EL (cell line): ENCODE measurements at places on chromosomes 7 and 10.

GRCh38 chr10:89665302-89665701 is 20.3 kb upstream of the PANK1 start:
- DNase-seq: no peak

DNA sequence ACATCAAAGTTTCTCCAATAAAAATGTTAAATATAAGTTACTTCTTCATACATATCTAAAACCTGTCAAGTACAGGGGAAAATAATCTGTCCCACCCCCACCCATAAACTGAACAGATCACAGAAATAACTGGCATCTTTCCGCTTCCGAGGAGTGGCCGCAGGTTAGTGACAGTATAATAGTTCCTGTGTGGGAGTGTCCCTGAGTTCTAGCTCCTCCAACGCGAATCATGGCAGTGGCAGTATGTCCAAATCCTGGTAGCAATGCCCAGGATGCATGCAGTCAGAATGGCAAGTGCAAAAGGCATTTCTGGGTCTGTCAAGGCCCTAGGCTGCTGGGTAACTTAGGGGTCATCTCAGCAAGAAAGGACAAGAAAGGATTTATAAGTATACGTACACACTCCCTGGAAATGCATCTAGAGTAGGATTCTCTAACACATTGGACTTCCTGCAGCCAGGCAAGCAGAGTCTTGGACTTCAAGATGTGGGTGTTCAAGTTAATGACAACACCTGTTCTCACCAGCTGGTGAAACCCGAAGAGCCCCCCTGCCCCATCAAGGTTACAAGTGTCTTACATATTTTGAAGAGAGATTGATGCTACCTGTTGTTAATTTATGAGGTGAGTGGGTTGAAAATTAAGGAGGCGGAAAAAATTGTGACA is 94.4 kb upstream of the COL1A2 start:
- DNase-seq: peak; percentile 31

GRCh38 chr7:144975882-144976281 is 140.0 kb upstream of the TPK1 start:
- DNase-seq: no peak

- peak; percentile 87 for DNase-seq
Observed at GRCh38 chr10:3248526-3249306, 76.1 kb upstream of the PITRM1 start.

GRCh38 chr7:45163692-45164052 is 6.1 kb downstream of the RAMP3 start:
- DNase-seq: no peak

GRCh38 chr7:1883031-1883761 is 213.1 kb downstream of the ELFN1 start:
- DNase-seq: peak; percentile 98

DNA sequence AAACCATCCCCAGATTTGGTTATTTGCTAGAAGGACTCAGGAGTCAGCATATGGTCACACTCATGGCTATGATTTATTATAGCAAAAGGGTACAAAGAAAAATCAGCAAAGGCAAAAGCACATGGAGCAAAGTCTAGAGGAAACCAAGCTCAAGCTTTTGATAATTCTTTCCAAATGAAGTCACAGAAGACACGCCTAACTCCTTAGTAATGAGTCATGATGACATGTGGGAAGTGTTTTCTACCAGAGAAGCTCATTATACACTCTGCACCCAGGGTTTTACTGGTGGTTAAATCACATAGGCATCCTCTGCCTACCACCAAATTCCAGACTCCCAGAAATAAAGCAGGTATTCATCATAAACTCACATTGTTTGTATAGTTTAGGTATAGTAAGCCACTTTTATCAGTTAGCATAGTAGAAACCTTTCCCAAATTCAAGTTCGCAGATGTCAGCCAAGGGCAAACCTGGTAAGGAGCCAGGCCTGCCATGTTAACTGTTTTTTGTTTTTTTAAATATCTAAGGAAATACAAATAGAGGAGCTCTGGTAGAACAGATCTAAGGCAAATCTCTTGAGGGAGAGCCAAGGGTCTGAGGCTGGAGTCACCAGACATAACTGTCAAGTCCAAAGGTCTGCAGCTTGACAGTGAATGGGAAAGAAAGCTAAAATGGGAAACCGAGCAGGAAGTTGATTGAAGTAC is 15.4 kb upstream of the HIBADH start:
- DNase-seq: peak; percentile 97

- DNase-seq: peak; percentile 54
Observed at GRCh38 chr7:142496545-142496991, 238.7 kb upstream of the PRSS58 start.

- no peak for DNase-seq
Observed at GRCh38 chr10:56771343-56771742, 410.3 kb upstream of the ZWINT start.

GRCh38 chr10:122232769-122233168 is 38.3 kb upstream of the BTBD16 start:
- DNase-seq: no peak

DNA sequence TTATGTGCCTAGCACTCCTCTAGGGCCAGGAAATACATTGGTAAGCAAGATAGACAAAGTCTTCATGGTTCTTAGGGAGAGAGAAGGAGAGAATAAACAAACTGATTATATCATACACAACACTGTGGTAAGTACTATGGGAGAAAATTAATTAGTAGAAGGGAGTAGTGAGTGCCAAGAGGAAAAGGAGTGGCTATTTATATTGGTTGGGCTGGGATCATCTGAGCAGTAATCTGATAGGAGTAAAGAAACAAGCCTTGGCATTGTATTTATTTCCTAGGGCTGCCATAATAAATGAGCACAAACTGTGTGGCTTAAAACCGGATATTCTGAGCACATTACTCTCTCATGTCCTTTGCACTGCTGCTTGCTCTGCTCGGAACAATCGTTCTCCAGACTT is 158.1 kb upstream of the PHF14 start:
- no peak for DNase-seq

- DNase-seq: no peak
Observed at GRCh38 chr7:90613088-90613498, 17.0 kb downstream of the CDK14 start.

DNA sequence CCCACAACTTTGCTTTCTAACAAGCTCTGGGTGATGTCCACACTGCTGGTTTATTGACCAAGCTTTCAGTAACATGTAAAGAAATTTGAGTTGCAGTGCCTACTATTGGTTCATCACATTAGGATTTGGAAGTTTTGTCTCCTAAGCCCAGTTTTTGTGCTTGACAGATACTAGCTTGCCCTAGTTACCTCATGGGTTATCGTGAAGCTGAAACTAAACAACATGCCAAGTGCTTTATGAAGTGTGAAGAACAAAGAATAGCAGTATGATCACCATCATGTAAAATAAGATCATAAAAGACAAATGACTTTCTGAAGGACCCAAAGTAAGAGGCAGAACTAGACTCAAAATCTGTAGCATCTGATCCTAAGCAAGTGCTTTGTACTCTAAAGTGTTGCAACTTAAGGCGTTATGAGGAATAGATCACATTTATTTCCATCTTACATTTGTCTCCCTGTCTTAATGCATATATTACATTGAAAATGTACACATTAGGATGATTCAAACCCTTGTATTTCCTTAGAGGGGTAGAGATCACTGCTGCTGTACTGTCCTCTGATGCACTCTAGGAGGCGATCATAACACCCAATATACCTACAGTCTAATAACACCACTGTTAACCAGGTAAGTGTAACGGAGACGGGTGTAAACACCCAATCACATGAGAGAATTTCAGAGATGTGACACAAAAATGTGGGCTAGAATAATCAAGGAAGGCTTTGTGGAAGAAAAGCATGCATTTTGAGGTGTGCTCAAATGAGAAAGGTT is 71.3 kb downstream of the NRCAM start:
- no peak for DNase-seq

GRCh38 chr7:128679920-128680319 is 7.8 kb downstream of the GARIN1A start:
- DNase-seq: no peak

GRCh38 chr10:116664631-116665030 is 43.9 kb downstream of the PNLIPRP2 start:
- no peak for DNase-seq

DNA sequence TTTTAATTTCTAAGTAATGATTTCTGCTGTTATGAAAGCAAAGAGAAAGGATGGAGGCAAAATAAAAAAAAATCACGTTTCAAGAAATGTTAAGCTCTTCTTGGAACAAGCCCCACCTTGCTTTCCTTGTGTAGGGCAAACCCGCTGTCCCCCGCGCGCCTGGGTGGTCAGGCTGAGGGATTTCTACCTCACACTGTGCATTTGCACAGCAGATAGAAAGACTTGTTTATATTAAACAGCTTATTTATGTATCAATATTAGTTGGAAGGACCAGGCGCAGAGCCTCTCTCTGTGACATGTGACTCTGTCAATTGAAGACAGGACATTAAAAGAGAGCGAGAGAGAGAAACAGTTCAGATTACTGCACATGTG is 2.4 kb downstream of the ADRB1 start:
- no peak for DNase-seq

- DNase-seq: no peak
Observed at GRCh38 chr7:158280448-158281144, 307.0 kb downstream of the PTPRN2 start.

DNA sequence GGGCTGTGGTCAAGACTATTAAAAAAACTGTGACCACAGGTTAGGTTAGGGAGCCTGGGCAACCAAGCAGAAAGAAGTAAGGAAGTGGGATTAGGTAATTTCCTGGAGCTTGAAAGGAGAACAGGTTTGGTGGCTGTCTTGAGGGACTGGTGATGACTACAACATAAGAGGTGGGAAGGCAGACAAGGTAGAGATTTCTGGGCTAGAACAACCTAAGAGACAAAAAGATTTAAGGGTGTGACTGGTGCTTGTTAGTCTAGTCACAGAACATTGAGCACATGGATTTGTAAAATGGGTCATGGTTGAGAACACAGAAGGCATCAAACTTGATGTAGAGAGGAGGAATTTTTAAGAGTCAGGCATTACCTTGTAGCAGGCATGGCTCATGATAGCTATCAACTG is 123.7 kb upstream of the ASAH2 start:
- DNase-seq: no peak

DNA sequence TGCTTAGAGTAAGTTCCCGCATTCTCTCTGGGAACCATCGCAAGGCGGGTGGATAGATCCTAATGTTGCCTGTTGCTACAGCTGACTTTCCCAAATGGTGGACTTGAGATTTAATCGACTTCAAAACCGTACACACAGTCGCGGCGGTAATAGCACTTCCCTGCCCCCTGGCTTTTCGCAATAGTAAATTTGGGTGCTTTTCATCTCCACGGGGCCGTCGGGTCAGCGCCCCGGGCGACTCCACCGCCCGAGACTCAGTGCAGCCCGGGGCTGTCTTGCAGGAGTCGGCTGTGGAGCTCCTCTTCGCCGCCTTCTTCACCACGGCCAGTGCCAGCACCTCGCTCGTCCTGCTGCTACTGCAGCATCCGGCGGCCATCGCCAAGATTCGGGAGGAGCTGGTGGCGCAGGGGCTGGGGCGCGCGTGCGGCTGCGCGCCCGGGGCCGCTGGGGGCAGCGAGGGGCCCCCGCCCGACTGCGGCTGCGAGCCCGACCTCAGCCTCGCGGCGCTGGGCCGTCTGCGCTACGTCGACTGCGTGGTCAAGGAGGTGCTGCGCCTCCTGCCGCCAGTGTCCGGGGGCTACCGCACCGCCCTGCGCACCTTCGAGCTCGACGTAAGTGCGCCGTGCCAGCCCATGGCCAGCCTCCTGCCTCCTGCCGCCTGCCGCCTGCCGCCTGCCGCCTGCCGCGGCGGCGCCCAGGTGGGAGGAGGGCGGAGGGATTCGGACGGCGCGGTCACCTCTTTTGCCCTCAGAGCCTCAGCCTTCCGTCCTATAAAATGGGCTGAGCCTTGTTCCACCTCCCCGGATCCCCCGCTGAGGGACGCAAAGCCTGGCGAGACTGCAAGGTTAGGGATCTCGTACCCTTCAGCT is 5.3 kb downstream of the CYP26C1 start:
- DNase-seq: no peak

DNA sequence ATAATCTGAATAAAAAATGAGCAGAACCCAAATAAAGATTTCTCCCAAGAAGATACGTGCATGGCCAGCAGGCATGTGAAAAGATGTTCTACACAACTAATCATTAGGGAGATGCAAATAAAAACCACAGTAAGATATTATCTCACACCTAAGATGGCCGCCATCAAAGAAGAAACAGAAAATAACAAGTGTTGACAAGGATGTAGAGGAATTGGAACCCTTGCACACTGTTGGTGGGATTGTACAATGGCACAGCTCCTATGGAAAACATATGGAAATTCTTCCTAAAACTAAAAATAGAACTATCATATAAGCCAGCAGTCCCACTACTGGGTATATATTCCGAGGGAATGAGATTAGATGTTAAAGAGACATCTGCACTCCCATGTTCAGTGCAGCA is 60.2 kb downstream of the R3HCC1L start:
- no peak for DNase-seq

- DNase-seq: no peak
Observed at GRCh38 chr10:33303988-33304387, 30.5 kb downstream of the NRP1 start.

DNA sequence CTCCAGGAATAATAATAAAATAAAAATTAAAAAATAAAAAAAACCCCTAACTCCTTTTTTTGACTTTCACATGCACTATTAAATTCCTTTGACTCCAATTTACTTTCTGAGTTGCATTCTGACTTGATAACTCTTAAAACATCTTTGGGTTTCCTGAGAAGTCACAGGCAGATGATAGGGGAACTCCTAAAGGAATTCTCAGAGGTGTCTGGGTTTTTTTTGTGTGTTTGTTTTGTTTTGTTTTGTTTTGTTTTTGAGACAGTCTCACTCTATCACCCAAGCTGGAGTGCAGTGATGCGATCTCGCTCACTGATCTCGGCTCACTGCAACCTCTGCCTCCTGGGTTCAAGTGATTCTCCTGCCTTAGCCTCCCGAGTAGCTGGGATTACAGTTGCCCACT is 52.7 kb upstream of the APBB1IP start:
- no peak for DNase-seq

GRCh38 chr7:7848246-7848645 is 120.3 kb upstream of the GLCCI1 start:
- no peak for DNase-seq

DNA sequence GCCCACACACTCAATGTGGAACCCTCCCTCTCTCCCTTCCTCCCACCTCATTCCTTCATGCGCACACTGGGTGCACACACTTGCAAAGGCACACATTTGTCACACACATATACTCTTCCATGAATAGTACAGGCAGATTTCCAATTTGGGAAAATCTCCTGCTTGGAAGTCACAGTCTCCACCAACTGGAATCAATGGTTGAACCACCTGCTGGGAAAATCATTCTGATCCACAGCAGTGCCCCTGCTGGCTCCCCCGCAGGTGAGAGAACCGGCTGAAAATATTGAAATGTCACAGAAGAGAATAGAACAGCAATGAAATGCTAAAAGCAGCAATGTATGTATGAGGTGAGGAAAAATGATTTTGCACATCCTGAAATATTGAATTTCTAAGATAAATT is 232.7 kb downstream of the ADAM12 start:
- no peak for DNase-seq
